Activated T-helper 1 cell treated with anti-CD3 and anti-CD28 coated beads, Interleukin-12 subunit alpha, Interleukin-12 subunit beta, Interleukin-2, Interleukin-4 antibody, amounts not matched to agents 30 ng/mL and 10 ng/mL and 1 ng/mL, durations not matched to agents 14 hours and 24 hours and 36 hours (primary cell): ENCODE measurements at places on chromosomes 11 and 22.
A peak's percentile ranks its signal among the peaks of the same experiment; 100 is the strongest.

GRCh38 chr22:37741312-37741795 lies 44.5 kb downstream of the TRIOBP start:
- DNase-seq, result no peak

DNA sequence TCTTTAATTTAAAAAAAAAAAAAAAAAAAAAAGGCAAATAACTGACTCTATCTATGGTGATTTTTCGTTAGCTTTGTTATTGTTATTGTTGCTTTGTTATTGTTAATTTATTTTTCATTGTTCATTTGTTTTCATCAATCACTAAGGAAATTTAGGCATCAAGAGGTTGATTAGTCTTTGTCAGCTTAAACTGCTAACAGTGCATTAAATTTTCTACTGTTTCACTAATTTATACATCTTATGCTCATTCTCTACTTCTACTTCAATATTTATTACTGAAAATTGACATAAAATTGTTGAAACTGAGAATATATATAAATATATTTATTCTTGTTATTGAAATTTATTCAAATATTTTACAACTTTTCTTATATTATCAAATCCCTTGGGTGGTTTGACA lies 24.0 kb downstream of the TBCEL start:
- DNase-seq, result no peak

DNA sequence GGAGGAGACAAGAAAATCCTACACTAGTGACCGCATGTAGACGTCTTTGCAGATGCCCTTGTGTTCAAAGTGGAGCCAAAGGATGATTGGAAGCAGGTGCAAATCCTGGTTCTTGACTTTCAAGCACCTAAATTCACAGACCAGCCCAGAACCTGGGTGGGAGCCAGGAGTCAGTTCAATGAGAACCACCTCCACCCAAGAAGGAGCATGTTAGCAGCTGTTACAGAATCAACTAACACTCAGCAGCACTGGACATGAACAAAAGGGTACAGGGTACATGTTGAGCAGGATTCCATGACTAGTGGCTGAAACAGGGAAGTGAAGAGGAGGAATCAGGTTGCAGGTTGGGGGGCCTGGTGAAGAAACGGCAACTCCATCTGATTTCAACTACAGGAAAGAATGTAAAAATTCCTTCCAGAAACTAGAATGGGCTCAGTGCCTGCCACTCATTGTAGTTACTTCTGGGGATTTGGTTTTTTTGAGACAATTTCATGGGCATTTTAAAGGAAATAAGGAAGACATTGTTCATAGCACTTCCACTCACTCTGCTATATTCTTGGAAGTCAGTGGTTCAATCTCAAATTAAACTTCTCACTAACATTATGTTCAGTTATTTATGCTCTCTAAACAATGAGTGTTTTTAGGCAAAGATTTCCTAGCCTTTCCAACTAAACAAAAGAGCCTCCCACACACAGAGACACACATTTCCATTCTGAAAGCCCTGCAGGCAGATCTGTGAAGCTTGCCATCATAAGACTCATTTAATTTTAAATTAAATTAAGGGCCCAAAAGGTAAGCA lies 173.3 kb downstream of the CADM1 start:
- no peak for DNase-seq

DNA sequence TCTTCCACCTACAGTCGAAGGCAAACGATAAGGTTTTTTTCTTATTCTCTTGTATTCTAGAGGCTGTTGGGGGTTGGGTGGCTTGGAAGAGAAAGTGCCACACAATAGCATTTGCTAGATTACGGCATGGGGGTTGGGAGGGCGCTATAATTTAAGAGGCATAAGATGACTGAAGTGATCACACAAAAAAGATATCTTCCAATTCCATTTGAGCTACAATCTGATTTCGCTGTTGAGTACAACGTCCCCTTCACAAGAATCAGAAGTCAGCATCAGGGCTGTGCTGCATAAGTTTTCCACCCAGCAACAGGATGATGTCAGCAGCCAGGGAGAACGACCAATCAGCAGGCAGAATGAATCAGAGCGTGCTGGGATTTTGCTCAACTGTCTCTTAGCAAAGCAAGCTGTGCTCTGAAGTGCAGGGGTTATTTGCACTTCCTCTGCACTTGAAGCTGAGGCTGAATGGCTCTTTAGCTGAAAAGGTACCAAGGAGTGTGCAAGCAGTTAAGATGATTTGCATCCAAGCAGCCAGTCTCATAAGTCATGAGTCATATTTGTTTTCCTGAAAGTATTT lies 23.2 kb upstream of the SESN3 start:
- DNase-seq, result peak; percentile 78
